ENCODE measurements at places on chromosomes 7 and 10.

DNA sequence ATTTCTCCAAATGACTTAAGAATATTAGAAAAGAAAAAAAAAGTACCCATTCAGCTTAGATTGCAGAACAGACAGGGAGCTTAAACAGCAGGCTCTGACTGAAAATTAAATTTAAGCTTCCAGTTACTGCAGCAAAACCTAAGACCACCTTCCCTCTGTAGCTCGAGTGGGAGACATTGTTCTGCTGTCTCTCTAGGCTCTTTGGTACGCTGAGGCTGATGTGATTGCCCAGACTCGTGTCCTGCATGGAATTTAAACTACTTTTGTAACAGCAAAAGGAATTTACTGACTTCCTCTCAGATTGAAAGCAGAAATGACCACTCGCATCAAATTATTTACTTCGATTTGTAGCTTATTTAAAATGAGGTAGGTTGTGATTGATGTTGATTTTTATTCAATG lies 124.6 kb downstream of the LRRTM3 start:
- no peak for DNase-seq

DNA sequence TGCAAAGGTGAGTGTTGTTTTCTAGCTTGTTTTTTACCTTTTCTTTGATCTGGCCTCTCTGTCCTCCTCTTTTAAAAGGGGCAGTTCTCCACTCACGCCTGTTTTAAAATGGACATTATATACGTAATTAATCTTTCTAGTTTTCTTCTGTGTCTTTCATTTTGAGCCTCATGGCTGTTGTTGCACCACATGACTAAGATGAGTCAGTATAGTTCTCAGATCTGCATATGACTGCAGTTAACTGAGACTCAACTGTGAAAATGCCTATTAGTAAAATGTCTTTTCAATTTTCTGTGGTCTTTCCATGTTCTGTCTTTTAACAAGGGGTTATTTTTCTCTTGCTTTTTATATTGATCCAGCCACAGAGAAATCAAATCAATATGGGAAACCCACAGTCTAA lies 296.1 kb downstream of the CDK14 start:
- DNase-seq = no peak

DNA sequence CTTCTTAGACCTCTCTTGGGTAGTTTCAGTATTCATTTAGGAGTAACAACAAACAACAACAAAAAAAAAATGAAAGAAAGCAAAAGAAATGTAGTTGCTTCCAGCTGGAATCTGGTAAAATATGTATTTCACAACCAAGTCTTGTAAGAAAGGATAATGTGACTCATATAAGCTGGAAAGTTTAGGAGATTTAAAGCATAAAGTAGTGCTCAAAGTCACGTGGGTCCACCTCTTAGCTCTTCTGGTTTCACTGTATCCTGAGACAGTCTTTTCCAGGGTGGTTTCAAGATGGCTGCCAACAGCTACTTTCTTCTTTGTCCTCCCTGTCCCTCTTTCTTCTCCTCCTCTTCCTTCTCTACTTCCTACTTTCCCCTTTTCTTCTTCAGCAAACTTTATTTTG lies 69.5 kb upstream of the CDK13 start:
- no peak for DNase-seq

DNA sequence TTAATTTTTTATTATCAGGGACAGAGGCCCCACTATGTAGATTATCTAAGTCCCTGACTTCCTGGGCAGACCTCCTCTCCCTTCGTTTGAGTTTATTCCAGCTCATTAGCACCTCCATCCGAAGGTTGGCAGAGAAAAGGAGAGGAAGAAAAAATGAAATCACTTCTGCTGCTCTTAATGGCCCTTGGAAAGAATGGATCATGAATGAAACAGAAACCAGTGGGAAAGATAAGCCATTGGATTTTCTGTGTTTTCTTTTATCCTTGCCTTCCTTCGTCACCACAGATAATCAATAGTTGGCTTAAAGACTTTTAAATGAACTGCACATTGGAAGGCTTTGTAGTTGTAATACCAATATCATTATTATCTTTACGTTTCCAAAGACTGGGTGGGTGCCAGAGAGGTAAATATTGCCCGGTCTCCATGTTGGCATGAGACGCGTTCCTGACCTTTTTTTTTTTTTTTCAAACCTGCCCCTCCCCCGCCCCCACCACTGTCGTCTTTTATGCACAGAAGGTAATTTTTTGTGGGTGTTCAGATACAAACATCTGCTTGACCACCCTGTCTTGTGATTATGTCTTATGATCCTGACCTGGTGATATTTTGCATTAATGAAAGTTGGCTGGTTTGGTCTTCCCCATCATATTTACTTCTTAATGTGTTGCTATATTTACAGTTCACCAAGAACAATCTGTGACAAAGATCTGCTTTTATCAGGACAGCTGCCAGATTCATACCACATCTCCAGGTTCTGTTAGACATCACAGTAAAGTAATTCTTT lies 116.8 kb downstream of the ARID5B start:
- no peak for DNase-seq

DNA sequence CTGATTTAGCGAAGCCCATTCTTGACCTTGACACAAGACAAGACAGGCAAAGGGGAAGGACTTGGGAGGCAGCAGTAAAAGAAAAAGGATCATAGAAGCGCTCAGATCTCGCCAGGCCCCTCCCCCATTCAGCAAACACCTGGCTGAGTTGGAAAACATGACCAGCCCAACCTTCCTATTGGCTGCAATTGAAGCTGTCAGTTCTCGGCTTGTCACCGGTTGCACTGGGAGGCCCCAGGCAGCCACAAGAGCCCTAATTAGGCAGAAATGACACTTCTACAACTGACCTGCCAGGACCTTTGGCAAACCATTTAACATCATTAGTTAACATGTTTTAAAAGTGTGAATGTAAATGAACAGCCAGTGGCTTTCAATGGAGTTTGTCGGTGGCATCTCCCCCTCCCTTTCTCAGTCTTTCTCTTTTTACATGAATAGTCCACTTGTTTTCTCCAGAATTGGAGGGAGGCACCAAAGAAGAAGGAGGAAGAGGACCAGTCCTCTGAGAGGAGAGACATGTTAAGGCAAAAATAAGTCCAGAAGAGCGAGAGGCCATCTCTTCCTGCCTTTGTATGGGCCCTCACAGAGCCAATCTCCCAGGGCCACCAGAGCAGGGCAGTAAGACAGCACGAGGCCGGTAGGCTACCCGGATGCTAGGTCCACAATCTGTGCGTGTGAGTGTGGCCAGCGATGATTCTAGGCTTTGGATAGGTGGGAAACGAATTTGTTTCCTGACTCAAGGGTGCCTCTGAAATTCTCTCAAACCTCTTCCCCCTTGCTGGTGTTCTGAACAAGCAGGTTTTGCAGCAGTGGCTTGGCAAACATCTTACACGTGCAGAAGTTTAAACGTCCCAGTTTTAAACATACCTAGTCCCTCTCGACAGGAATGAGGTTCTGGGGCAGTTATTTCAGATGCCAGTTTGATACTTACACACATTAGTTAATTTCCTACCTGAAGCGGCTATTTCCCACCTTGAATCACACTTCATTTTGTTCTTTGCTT lies 15.0 kb upstream of the ENO4 start:
- no peak for DNase-seq

DNA sequence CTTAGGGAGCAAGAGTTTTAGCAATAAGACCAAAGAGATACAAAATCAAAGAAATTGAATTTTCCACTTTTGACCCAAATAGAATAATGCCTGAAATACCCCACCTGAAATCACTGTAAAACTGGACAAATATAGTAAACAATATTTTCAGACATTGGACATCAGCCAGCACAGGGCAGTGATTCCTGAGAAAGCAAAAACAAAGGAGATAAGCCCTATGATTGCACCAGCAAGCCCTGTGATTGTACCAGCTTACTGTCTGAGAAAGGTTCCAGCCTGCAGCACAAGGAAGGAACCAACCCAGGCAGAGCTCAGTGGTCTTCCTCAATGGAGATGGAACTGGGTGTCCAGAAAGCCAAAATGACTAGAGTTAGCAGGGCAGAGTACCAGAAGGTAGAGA lies 10.3 kb downstream of the TMEM106B start:
- no peak for DNase-seq

DNA sequence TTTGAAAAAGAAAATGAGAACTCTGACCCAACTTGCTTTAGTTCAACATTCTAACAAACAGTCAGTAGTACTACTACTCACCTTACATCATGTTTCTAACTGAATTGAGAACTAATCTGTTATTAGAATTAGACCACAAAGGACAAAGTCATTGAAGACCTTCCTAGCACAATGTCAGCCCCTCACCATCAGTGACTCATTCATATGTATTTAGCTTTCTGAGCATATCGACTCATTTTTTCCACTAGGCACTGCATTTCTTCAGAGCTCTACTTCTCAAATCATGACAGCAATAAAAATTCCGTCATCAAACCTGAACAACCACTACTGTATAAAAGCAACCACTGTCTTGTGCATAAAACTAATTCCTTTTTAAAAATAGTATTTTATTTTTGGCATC lies 4.4 kb upstream of the LRRN3 start:
- peak; percentile 47 for DNase-seq

DNA sequence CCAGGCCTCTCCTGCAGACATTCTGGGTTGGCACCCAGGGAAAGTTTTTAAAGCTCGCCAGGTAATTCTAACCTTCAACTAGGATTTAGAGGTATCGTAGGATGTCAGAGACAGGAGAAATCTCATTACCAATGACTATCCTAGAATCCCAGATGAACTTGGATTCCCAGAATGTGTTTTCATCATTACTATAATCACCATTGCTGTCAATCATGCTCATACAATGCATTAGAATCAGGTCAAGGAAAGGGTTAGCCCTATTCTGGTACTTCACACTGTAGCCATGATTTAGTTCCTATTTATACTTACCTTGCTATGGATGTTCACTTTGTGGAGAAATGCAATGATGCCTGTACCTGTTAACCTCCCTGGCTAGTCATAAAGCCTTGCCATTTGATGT lies 67.0 kb upstream of the GPR158 start:
- DNase-seq = no peak

DNA sequence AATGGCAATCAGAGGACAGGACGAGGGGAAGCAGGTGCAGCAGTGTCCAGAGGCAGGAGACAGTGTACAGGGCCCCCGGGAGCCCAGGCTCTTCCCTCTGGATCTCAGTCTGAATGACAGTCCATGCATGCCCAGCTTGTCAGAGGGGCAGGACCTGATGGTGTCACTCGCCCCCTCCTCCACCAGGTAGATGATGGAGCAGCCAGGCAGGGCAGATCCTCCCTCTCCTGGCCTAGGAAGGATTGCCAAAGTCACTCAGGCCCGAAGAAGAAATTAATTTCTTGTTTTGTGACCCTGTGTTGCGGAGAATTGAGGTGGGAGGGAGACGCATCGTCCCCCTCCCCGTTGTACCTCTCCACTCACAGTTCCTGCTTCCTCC lies 4.0 kb downstream of the VSTM4 start:
- no peak for DNase-seq

DNA sequence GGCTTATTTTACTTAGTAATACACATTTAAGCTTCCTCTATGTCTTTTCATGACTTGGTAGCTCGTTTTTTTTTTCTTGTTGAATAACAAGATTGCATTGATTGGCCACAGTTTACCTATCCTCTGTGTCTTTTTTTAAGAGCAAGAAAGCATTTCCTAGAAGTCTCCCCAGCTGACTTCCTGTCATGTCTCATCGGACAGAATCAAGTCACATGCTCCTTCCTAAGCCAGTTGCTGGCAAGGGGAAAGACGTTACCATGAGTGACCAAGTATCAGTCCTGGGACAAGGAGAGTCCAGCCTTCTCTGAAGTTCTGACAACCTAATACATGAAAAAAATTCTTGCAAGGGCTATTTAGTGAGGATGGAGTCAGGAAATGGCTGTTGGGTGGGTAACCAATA lies 24.9 kb upstream of the SFRP5 start:
- DNase-seq = peak; percentile 40

DNA sequence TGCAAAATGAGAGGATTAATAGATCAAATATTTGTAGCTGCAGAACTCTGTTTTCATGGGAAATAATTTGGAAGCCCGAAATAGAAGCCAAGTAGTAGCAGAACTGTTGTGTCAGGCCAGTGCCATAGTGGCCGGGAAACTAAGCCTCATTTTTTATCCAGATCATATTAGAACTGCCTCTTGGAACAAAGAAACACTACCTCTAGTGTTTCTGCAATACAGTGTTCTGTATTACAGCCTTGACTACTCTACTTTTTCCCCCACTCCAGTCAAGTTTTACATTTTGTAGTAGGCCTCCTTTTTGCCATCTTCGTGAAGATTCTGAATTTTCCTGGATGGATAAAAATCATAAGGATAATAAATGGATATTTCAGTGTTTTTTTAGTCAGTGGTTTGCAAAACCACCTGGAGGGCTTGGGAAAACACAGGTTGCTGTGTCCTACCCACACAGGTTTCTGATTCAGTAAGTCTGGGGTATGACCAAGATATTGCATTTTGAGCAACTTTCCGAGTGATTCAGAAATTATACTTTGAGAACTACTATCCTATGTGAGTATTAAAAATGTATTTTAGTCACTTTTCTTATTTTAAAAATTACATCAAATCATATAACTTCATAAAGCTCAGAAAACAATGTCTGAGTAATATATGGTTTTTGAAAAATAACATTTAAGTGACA lies 326.2 kb upstream of the KAT6B start:
- peak; percentile 18 for DNase-seq

DNA sequence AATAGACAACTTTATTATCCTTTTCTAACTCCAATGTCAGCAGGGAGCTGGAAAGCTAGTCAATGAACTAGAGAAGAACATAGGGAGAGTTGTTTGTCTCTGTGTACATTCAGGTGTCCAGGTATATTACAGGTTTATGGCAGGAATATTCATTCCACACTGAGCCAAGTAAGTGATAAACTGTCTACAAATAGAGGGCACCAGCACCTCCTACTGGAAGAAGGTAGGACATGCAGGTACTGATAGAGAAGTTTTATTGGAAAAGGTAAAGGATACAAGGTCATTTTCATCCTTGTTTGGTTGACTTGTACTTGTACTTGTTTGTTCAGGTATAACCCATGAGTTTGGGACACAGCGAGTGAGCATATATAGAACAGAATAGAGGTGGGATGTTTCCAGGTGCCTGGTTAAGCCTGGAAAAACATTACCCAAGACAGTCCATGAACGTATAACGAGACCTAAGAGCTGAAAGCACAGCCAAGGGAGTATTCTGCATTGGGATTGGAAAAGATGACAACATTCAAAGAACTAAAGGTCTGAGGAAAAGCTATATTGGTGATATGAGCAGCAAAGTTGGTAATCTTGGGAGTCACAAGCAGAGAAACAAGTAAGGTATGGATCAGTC lies 61.4 kb upstream of the PPP1R3C start:
- peak; percentile 22 for DNase-seq

GRCh38 chr7:101884671-101885596 lies 67.5 kb downstream of the CUX1 start:
- DNase-seq = no peak

DNA sequence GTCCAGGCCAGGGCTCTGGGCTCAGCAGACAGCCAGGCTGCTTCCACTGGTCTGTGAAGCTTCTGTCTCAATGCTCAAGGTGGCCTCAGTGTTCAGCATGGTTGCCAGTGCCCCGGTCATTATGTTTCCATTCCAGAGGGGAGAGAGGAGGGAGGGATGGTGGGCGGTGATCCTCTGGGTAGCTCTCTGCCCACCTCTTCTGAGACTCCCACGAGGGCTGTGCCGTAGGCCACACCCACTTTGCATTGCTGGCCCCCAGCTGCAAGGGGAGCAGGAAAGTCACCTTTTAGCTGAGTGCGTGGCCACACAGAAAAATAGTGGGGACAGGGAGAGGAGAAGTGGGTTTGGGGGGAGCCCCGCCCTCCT lies 42.5 kb downstream of the FOXK1 start:
- DNase-seq = no peak
